ENCODE measurements at places on chromosomes 13 and 19. TPM values are rescaled to one million over a fixed set of nuclear protein-coding genes. Genes with fewer than 3 reads are reported as not detected.
A peak's percentile ranks its signal among the peaks of the same experiment; 100 is the strongest.

GRCh38 chr13:62537593-62537992, 1121.9 kb upstream of the PCDH20 start:
- no peak for DNase-seq

- DNase-seq = peak; percentile 55
Observed at GRCh38 chr19:12365236-12366162, at the start of gene ZNF442. TSS of gene ZNF442 (minus strand) at chr19:12365683. CDS start at chr19:12363631, 2,052 bp downstream.

DNA sequence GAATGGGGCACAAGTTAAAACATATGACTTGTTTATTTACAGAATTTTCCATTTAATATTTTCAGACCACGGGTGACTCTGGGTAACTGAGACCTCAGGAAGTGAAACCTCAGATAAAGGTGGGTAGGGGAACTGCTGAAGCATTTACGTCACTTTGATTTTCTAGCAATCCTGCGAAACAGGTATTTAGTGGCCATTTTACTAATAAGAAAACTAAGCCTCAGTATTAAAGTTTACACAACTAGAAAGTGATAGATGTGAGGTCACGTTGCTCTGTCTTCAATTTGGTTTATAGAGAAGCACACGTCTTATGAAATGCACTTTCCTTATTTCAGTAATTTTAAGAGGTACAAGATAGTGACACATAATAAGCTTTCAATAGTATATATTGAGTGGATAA, 402.8 kb downstream of the FGF9 start:
- no peak for DNase-seq

GRCh38 chr13:48594096-48594815, 59.5 kb upstream of the CYSLTR2 start:
- DNase-seq = no peak

DNA sequence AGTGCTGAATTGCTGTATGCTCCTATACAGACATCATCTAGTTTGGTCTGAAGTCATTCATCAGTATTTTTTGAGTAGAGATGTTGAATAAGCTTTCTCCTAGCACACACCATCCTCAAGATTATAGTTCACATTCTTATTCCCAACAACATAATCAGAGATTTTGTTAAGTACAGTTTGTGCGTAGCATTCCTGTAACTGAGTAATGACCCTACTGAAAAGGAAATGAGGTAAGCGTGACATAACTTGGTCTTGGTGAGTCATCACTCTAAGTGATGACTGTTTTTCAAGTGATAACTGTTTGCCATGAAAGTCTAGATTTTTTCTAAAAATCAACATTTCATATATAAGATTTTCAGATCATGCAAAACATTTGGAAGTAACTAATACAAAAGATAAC, 18.5 kb upstream of the FAM216B start:
- peak; percentile 17 for DNase-seq

GRCh38 chr13:30340331-30341250, 33.2 kb upstream of the KATNAL1 start:
- DNase-seq = no peak

DNA sequence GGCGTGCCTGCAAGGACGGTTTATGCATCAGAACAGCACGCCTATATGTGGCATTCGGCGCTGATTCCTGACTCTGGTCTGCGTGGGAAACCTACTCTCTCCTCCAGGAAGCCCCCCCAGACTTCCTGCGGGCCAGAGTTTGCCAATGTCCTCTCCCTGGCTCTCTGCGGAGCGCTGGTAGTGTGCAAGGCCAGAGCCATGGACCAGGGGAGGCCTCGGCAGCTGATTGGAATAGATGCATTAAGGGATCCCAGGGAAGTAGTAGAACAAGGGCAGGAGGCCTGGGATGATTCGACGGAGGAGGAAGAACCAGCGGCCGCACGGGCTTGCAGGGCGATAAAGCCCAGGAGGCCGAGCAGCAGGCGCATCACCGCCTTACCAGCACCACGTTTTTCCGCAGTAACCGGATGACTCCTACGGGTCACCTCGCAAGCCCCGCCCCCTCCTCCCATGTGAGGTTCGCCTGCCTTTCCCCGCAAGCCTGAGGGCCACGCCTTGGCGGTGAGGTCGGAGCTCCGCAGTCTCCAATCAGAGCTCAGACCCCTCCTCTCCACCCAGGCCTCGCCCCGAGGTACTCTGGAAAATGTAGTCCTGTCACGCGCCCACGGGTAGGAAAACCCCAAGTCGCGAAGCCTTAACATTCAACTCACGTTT, 5.0 kb downstream of the CLEC11A start:
- DNase-seq = no peak

GRIN2D gene
- polyA plus RNA-seq = 0.14 TPM

GSX1 gene
- not detected for polyA plus RNA-seq

All from keratinocyte (primary cell).